NCI-H1417 treated with DMSO at 0.1 percent for 48 hours (cell line): ENCODE measurements at places on chromosomes 7 and 10.
A peak's percentile ranks its signal among the peaks of the same experiment; 100 is the strongest.

- no peak for DNase-seq
Measured at GRCh38 chr7:82164813-82165212, 278.8 kb downstream of the CACNA2D1 start.

DNA sequence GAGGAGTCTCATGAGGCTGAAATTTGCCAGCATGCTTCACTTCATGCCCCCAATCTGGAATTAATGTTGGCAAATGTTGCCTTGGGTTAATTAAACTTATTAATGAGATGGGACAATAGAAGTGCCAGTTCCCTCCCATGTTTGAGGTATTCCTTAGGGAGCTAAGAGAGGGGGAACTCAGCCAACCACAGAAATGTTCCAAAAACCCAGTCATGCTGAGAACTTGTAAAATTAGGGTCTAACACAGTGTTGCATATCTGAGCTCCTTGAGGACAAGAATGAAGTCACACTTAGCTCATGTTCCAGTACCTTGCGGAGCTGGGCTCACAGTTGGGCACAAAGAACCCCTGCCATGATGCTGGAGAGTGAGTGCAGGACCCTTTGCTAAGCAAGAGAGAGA is 89.4 kb downstream of the OAT start:
- DNase-seq: no peak

DNA sequence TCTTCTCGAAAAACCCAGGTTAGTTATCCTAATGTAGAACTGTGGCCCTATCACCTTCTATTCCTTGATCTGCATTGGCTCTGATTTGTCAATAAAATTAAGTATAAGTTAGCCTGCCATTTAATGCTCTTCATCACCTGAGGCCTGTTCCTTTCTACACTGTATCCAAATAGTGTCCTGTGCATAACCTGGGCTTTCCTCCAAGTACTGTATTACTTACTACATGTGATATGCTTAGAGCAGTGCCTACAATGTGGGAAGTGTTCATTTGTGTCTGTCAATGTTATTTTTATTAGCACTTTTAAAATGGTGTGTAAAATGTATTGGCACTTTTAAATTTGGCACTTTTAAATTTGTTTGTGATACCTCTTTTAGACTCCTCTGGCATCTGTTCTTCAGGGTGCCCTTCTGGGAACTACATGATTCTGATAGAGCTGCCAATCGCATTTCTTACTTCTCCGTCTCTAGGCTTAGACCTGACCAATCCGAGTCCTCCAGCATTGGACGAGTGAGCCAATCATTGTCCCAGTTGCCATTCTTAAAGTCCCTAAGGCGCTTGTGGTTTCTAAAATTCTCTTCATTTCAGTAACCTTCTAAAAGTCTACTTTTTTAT is 85.5 kb downstream of the GNAI1 start:
- no peak for DNase-seq

DNA sequence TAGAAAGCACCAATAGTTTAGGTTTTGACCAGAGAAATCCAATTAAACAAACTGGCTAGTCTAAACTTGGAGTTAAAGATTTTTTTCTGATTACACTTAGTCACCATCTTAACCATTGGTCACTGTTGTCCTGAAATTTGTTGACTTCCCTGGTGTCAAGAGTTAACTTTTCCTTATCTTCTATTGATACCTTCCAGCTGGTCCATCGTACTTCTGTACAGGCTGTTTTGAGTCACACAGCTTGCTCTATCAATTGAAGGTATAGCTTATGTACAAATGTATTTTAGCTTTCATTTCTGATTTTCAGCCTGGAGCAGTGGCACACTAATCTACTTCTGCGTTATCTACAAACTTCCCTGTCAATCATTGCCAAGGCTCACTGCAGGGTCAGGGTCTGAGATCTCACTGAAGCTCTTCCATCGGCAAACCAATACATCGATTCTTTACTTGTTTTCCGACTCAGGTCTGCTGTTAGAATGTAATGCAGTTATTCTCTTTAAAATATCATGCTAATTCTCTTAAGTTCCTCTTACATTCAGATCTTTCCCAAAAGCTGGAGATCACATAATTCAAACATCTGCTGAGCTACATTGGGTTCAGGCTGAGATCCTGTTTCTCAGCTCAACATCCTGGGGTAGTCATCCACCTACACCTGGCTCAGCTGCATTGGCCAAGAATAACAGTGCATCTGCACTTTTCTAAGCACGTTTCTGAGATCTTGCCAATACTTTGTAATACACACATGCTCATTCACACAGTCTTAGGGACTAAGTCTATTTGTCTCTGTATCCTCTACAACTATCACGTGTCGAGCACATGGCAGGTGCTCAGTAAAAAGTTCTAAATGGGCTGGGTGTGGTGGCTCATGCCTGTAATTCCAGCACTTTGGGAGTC is 11.3 kb downstream of the MRPS33 start:
- no peak for DNase-seq

- DNase-seq: no peak
Measured at GRCh38 chr10:22259280-22259679, 41.5 kb upstream of the EBLN1 start.

DNA sequence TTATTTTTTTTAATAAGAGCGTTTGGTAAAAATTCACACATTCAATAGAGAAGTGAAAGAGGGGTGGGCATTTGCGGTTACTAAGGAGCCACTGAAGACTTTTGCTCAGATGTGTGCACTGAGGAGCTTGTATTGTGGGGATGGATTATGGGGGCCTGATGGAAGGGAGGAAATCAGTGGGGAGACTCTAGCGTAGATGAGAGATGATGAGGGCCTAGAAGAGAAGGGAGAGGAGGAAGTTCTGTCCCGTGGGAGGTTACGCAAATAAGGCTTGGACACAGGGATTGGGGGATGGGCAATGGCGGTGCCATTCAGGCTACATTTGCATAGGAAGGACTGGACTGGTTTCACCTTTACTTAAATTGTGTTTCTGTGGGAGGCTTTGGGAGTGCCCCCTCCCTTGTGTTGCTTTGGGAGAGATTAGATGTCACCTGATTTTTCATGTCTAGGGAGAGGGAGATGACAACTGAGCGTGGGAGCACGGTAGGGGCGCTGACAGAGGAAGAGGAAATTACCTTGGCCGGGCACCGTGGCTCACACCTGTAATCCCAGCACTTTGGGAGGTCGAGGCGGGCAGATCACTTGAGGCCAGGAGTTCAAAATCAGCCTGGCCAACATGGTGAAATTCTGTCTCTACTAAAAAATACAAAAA is 2.2 kb upstream of the HIP1 start:
- DNase-seq: no peak

DNA sequence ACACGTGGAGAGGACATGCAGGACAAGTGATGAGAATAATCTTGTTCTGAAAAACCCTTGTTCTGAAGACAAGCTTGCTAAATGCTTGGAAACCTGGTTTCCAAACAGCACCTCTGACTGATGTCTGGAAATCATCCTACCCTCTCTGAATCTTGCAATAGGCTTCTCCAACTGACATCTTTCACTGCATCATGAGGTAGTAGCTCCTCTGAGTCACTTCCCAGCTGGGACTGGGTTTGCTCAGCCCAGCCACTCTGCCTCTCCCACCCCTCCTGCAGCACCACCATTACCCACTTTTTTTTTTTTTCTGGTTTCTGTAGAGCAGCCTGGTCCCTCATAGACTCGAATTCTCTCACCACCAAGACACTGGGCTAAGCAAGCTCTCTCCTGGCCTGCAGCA is 919.8 kb downstream of the GRID1 start:
- DNase-seq: no peak

DNA sequence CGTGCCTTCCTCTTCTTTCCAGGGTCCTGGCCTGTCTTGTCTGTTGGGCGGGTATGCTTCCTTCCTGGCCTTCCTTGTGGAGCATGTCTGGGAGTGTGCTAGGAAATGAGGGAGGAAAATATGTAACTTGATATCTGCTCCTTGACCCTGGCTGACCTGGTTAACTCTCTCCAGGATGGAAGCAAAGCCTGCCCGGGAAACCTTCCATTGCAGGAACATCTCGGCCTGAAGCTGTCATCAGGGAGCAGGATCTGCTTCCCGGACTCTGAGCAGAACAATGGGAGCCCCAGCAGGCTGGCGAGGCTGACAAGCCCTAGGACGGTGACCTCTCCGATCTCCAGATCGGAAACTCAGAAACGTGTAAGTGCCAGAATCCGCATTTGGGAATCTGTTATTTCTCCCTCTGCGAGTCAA is 340.3 kb downstream of the FRMD4A start:
- DNase-seq: no peak

DNA sequence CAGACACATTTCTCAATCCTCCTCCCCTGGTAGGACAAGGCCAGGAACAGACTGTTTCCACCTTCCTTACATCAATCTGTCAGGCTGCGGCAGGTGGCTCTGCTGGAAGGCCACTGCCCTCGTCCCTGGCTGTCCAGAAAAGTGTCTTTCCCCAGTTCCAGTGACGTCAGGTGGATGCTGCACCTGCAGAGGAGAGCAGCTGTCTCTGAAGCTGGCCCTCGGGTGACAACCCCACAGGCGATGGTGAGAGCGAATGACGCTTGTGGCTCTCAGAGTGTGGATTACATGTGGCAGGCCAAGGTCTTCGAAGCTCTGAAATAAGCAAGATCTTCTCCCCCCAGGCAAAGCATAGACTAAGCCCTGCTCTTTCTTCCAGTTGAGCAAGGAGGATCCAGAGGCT is 146.9 kb upstream of the RET start:
- DNase-seq: no peak

DNA sequence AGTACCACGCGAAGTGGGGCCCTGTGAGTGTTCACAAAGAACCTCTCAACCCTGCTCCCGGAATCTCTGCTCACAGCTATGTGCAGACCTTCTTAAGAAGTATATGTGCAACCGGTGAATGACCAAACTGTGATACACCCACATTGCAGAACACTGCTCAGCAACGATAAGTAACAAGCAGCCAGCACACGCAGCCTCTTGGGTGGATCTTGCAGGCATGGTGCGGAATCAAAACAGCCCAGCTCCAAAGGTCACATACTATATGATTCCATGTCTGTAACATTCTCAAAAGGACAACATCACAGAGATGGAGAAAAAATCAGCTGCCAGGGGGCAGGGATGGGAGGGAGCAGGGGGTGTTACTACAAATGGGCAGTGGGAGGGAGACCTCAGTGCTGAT is 101.6 kb downstream of the DLG5 start:
- DNase-seq: no peak

- DNase-seq: no peak
Measured at GRCh38 chr7:129532375-129532774, 30.0 kb downstream of the SMKR1 start.

- DNase-seq: no peak
Measured at GRCh38 chr7:49618028-49618427, 155.4 kb upstream of the VWC2 start.

DNA sequence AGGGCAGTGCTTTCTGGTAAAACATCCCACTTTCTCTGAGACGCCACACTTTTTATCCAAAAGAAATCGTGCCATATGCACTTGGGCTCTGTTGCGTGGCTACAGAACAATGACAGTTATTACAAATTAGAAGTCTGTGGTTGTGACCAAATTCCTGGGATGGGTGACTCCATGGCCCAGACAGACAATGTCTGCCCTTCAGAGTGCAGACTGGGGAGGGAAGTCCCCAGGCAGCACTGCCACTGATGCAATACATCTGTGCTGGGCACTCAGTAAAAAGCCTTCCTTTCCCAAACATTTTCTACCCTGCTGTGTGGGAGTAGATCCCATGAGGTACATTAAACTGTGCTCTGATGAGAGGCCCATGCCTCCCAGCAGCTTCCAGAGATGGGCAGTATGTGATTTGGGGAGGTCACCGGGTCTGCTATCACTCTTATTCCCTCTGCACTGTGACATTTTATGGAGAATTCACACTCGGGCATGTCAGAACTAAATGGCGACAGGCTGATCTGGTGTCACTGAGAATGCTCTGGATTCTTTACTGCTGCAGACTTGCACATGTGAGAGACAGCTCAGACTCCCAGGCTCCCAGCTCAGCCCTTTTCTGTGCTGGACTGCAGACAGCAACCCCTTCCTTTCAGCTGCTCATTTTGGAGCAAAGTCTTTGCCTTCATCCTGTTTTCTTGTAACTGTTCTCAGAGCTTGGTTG is 243.5 kb upstream of the ZNF32 start:
- no peak for DNase-seq

DNA sequence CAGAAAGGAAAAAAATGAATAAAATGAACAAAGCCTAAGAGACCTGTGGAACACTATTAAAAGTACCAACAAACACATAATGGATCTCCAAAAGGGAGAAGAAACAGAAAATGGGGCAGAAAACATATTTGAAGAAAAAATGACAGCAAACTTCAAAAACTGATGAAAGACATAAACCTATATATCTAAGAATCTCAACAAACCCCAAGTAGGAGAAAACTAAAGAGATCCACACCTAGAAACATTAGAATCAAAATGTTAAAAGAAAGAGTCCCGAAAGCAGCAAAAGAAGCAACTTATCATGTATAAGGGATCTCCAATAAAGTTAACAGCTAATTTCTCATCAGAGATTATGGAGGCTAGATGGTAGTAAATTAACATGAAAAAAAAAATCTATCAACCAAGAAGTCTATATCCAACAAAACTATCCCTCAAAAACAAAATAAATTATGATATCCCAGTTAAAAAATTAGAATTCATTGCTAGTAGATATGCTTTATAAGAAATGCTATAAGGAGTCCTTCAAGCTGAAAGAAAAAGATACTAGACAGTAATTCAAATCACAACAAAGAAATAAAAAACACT is 68.0 kb downstream of the DNAJC1 start:
- DNase-seq: no peak

DNA sequence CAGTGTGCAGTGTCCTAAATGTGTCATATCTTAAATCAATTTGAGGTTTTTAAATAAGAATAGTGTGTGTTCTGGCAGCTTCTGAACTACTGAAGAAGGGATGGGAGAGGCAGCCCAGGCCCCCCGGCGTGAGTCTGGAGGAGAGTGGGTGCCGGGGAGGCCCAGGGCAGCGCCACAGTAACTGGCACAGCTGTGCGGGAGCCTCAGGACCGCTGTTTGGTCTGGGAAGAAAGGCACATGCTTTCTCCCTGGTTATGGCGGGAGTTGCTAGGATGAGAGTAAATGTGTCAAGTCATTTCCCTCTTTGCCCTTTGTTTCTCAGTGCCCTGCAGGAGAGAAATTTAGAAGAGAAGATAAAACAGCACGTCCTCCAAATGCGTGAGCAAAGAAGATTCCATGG is 31.9 kb upstream of the PWWP2B start:
- no peak for DNase-seq

GRCh38 chr10:128221807-128222206 is 95.6 kb upstream of the MKI67 start:
- DNase-seq: no peak

- DNase-seq: no peak
Measured at GRCh38 chr7:24200407-24200966, 83.5 kb upstream of the NPY start.

DNA sequence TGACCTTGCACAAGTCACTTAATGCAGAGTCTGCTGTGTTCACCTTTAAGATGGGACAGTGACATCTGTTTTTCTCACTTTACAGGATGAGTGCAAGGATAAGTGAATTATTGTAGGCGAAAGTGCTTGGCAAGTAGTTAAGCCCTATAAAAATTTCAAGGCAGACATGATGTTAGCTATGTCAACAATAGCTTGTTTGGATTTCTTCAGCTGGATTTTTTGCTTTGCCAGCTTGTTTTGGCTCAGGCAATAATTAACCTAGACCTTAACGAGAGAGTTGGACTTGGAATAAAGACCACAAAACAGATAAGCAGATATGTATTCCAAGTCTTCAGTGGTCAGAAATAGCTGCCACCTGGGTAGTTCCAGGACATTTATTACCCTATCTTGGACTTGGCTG is 255.2 kb downstream of the ARL4A start:
- peak; percentile 8 for DNase-seq
